WTC11 (cell line): ENCODE measurements at places on chromosomes 5 and 9.

- DNase-seq = peak; percentile 54
These were observed 25.3 kb upstream of the LTC4S start for GRCh38 chr5:179768326-179769085.

DNA sequence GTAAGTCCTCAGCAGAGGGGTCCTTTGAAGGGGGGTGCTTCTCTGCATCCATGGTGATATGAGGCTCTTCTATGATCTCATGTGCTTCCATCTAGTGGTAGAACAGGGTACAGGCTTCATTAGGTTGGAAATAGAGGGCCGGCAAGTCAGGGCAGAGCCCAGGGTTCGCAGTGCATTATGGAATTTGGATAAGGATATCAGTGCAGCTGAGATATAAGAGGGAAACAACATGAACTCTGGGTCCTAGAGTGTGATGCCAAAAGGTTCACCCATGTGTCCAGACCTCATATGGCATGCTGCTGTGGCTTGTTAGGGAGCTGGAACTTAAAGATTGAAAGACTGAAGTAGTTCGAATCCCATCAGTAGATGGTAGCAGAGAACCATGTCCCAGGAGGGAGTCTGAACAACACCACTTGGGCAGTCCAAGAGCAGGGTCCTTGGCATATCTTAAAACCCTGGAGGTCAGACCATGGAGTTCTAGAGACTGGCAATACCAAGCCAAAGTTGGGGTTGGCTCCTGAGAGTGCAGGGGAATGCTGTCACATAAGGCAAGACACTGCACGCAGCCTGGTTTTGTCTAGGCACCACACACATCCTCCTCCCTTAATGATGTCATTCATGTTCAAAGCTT lies 2.3 kb downstream of the FAM221B start:
- DNase-seq = no peak

DNA sequence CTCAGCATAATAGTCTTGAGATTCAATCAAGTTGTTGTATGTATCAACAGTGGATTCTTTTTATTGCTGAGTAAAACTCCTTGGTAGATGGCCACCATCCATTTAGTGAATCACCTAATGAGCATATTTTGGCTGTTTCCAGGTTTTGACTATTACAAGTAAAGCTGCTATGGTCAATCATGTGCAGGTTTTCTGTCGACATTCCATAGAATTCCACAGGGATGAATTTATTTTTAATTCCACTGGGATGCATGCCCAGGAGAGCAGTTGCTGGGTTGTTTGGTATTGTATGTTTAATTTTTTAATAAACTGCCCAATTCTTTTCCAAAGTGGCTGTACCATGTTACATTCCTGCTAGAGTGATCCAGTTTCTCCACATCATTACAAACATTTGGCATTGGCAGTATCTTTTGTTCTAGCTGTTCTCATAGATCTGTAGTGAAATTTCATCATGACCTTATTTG lies 10.5 kb upstream of the S1PR3 start:
- DNase-seq = no peak

GRCh38 chr5:144464306-144464705 lies 293.6 kb downstream of the KCTD16 start:
- no peak for DNase-seq

- DNase-seq = no peak
These were observed 89.7 kb upstream of the CCDC152 start for GRCh38 chr5:42666869-42667268.

DNA sequence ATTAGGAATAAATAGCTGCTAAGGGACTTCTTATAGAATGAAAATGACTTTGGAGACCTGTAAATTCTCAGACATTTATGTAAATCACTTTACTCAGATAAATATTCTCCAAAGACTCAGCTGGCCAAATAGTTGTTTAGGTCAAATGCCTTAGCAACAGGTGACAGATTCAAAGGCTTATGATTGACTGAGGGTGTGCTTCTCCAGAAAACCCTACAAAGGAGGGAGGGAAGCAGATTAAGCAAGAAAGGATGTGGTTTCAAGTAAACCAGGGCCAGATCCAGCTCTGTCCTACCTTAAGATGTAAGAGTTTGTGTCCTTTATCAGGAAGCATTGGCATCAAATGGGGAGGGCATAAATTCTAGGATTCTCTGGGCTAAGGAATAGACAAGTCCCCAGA lies 433.0 kb downstream of the TLE1 start:
- DNase-seq = no peak

DNA sequence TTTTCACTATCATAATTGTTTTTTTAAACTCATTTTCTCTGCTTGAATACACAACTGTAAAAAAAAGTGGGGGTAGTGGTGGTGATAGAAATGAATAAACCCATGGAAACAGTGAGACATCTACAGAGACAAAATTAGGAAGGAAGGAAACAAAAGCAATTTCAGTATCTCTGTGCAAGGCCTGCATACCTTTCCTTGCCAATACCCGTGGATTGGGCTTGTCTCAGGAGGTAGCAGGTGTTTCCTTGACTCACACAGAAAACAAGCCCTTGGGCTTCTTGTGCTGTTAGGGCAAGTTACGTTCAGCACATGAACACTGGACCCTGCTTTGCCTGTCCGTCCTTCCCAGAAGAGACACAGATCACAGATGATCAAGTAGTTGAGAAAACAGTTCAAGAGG lies 372.2 kb downstream of the ZSWIM6 start:
- no peak for DNase-seq

DNA sequence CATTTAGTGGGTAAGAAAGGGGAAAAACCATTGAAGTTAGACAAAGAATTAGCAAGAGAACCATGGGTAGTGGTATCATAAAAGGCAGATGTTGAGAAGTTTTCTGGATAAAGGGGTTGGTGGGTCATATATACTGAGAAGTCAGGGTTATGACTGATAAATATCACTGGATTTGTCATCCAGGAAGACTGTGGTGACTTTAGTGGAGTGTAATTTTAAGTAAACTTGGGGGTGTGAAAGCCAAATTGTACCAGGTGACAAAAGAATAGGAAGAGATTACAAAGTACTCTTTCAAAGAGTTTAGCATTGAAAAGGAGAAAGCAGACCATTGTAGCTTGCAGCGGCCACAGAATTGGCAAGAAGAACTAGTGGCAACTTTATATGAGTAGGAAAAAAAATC lies 315.2 kb upstream of the DMAC1 start:
- no peak for DNase-seq

DNA sequence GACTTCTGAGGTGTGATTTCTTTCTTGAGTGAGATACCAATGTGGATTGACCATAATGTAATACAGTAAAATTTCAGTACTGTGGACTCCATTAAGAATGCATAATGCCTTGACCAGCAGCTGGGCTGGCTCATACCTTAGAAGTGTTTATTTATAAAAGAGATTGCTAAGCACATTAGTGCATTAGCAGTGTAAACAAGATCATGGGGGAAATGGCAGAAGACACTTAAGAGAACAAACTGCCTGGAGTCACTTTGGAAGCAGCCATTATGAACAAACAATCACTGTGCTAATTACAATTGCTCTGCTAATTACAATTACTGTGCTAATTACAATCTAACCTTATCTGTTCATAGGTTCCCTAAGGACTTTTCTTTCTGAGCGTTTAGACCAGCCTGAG lies 104.2 kb downstream of the TRIM32 start:
- no peak for DNase-seq

- no peak for DNase-seq
These were observed 81.6 kb upstream of the NFIB start for GRCh38 chr9:14395317-14396082.

GRCh38 chr9:133224762-133225161 lies 15.7 kb upstream of the OBP2B start:
- no peak for DNase-seq

GRCh38 chr5:142935014-142935413 lies 164.8 kb downstream of the ARHGAP26 start:
- no peak for DNase-seq

GRCh38 chr9:16461137-16461840 lies 409.2 kb downstream of the BNC2 start:
- peak; percentile 60 for DNase-seq

DNA sequence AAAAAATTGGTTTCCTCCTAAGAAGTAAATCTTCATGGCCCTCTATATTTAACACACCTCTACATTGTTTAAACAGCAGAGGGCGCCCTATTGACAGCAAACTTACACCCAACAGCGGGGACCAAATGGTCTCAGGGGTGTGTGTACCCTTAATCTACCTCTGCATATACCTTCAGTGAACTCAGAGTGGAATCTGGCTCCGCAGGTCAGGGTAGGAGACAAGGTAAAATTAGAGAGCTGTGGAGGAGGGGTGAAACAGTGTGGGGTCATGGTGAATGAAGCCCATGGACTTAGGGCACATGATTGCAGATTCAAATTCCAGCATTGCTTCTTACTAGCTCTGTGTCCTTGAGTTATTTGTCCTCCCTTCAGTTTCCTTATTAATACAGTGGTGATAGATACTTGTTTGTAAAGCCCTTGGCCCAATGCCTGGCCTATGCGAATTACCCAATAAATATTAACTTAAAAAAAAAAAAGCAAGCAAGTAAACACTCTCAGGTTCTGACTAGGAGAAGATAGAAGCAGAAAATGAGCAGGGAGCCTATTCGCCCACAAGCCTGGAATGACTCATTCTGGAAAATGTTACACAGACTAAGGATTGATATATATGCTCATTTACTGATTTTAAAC lies 122.9 kb downstream of the CAVIN4 start:
- DNase-seq = peak; percentile 44

- peak; percentile 42 for DNase-seq
These were observed 6.5 kb downstream of the IRX1 start for GRCh38 chr5:3601911-3602782.

DNA sequence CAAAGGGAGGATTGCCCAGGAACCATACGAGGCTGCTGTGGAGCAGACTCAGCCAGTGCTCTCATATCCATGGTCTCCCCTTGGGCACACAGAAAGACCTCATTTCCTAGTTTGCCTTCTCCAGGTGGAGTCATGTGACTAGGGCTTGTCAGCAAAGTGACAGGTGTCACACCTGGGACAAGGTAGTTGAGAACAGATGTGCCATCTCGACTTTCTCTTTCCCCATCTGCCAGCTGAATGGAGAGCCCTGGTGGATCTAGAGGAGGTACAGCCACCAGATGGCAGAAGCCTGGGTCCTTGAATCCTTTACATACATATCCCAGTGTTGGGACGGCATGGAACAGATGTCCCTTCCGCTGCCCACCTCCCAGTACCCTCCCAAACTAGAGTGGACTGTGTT lies 42.9 kb upstream of the ALDOB start:
- DNase-seq = no peak

GRCh38 chr5:107517185-107518033 lies 153.3 kb downstream of the EFNA5 start:
- DNase-seq = no peak

DNA sequence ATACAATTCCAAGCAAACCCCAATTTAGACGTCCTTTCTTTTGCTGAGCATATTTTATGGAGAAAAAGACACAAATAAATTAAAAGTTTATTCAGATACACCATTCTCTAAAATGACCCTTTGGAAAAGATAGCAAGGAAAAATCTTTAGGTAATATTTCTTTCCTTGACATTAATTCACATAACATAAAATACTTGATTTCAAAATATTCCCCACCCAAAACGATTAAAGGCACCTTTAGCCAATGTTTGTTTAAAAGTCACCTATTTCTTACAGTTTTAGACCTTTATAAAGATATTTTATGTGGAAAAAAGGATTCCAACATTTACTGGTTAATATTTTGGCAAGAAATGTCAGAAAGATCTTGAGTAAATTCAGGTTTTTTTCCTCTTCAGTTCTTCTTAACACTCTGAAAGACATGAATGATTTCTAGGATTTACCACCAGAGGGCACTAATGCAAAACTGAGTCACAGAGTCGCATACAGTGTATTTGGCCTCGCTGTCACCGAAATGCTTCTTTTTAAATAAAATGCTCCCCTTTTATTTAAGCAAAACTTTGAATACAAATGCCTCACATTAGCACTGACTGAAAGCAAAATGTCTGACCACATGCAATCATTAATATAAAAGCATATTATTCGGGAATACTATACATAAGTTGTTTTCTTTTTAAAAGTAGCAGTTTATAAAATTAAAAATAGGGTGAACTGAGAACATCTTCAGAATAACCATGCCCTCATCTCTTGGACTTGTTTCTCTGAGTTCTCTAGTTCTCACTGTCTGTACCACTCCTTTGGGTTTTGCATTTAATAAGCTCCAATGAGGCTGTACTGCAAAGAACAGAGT lies 122.5 kb downstream of the SLC1A3 start:
- no peak for DNase-seq

DNA sequence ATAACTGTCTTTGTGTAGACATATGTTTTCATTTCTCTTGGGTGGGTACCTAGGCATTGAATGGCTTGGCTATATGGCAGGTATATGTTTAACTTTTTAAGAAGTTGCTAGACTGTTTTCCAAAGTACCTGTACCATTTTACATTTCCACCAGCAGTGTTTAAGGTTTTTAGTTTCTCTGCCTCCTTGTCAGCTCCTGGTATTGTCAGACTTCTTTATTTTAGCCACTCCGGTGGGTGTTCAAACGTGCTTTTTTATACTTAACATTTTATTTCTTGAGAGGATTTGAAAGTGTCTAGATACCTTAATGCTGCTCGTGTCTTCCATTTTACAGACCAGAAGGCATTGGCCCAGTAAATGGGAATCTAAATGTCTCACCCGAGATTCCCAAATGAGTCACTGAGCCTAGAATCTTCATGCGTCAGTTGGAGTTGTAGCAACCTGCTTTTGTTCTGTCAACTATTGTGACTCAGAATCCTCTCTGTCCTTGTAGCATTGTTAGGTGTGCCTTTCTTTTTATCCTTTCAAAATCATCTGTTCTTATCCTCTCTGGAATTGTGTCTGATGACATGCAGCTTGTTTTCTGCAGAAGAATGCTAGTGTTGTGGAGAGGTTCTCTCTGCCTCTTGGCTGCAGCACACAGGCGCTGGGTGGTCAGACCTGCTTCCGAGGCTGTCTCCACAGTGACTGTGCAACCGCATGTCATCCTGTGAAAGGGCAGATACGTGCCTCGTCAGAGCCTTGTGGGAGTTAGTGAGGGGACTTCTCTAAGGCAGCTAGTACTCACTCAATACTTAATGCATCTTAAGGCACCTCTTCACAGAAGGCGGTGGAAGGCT lies 291.8 kb downstream of the AOPEP start:
- DNase-seq = no peak

GRCh38 chr5:1262381-1262780 lies 32.5 kb downstream of the TERT start:
- DNase-seq = no peak

- DNase-seq = peak; percentile 48
These were observed at the start of gene PCDHA10 for GRCh38 chr5:140855772-140856674. PCDHA10 (plus strand) TSS chr5:140855897; CDS start chr5:140856049, 152 bp downstream.

DNA sequence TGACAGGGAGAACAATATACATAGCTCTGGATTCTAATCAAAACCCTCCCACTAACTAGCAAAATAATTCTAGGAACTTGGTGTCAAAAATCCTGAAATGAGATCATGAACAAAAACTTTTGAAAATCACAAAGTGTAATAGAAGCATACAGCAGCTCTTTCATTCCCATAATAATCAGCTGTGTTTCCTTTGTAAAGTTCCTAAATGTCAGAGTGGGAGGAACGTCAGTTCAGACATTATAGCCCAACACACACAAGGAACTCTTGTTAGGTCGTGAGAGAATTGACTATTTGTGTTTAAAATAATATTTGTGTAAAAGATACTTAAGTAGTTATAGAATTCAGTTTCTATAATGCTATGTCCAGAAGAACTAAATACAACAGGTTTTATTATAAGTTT lies 312.8 kb downstream of the SEMA5A start:
- DNase-seq = no peak
